ENCODE measurements at places on chromosomes 11 and 22.

- no peak for DNase-seq
These were observed 1.1 kb upstream of the SUN2 start for GRCh38 chr22:38756711-38757463.

DNA sequence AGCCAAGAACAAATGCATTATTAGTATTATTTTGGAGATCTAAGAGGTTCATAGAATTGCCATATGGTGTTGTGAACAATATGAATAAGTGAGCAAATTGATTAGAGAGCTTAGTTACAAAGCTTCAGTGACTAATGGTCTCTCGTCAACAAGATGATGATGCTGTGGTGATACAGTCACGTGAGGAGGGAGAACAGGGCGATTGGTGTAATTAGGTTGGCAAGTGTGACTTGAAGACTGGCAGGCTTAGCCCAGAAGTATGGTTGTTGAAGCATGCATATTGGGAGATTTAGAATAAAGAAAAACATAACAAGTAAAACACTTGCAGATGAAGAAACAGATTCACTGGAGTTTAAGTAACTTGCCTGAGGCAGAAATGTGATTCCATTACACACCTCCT is 100.6 kb upstream of the SORL1-AS1 start:
- no peak for DNase-seq

- no peak for DNase-seq
These were observed 698.7 kb upstream of the ANO3 start for GRCh38 chr11:25633230-25633629.

GRCh38 chr22:43777286-43777685 is 34.8 kb downstream of the EFCAB6 start:
- peak; percentile 65 for DNase-seq

- no peak for DNase-seq
These were observed 7.0 kb downstream of the C11orf16 start for GRCh38 chr11:8925711-8926110.

DNA sequence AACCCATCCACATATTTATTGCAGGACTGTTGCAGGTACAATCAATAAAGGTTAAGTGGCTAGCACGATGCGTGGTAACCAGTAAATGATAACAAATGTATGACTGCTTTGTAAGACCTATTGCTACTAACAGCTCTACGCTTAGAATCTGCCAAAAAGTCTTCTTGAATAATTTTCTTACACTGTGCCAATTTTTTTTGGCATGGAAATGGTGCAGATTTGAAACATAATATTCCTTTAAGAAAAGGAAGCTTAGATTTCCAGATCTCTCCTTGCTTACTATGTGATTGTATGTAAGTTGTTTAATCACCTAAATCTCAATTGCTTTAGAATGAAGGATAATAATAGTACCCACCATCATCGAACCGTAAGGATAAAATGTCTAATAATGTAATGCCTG is 192.0 kb downstream of the LRRC4C start:
- DNase-seq = no peak

GRCh38 chr22:41621911-41622179 is 750 bp downstream of the XRCC6 start:
- peak; percentile 68 for DNase-seq

DNA sequence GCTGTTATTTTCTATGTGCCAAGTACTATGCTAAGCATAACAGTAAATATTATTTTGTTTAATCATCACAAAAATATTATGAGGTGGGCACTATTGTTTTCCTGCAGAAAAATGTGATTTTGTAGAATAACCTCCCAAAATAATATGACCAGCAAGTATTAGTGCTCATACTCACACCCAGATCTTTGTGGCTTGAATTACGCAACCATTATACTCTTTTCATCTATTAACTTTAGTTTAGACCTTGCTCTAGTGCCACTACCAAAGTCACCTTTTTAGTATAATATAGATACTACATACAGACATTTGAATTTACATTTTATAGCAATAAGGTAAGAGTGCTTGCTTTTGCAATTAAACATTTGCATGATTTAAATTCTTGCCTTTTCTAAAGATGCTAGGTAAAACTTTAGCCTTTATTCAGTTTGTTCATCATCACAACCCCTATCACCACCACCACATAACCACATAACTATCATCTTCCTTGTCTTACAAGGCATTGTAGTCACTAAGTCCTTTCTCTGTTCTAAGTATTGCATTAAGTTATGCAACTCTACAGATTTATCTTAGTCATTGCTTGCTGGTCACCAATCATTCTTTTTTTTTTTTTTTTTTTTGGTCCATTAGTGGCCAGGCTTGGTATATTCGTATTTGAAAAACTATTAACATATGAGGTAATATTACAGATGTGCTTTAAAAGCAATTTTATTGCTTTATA is 68.4 kb downstream of the GAS2 start:
- DNase-seq = no peak

GRCh38 chr11:122179961-122180834 is 64.2 kb upstream of the BLID start:
- peak; percentile 96 for DNase-seq

DNA sequence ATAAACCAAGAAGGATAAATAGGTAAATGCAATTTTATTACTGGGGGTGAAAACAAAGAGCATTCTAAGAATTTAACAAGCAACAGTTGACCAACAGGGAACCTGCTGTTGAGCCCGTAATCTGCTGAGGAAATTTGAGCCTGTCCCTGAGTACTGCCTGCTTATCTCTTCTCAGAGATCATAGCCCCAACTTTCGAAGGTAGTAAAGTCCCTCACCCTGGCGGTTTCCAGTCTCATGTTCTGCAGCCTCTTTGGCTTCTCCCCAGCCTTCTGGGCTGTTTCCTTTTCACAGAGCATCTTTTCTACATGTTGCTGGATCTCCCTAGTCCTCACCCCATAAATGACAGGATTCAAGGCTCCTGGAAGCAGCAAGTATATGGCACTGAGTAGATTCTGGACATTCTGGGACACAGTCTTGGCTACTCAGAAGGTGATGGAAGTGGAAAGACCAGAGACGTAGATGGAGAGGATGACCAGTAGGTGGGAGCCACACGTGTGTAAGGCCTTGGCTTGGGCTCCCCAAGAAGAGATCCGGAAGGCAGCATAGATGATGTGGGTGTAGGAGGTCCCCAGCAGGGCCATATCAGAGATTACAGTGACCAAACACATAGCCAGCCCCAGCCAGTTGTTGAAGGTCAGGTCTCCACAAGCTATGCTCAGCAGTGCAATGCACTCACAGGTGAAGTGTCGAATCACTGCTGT is 51.6 kb downstream of the RRM1 start:
- no peak for DNase-seq

GRCh38 chr11:27612932-27613880 is 87.0 kb downstream of the BDNF start:
- DNase-seq = no peak

- DNase-seq = no peak
These were observed 97.9 kb upstream of the TENM4 start for GRCh38 chr11:79538775-79539174.

- no peak for DNase-seq
These were observed 202.1 kb downstream of the ADAMTS15 start for GRCh38 chr11:130650456-130651030.

DNA sequence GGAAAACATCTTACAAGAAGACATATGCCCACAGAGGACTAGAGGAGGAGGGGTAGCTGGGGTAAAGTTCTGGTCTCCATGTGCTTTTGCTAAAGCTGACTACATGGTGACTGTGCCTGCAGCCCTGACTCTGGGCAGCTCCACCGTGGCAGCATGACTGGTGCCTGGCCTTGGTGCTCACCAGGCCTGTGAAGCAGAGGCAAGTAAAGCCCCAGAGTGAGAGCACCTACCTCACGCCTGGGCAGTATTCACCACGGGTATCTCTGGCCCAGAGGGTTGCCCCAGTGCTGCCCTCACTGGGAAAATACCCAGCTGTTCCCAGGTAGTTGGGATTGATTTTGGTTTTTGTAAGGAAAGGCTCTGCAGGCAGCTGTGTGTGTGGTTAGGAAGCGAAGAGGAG is 78.3 kb downstream of the CTTN start:
- DNase-seq = no peak

GRCh38 chr11:2844116-2844842 is 41.3 kb downstream of the CDKN1C start:
- DNase-seq = no peak

GRCh38 chr11:35614939-35615569 is 3.2 kb upstream of the FJX1 start:
- no peak for DNase-seq

GRCh38 chr11:2651826-2652271 is 47.9 kb downstream of the KCNQ1OT1 start:
- DNase-seq = no peak

GRCh38 chr11:6606471-6607189 is 3.1 kb downstream of the ILK start:
- peak; percentile 96 for DNase-seq

DNA sequence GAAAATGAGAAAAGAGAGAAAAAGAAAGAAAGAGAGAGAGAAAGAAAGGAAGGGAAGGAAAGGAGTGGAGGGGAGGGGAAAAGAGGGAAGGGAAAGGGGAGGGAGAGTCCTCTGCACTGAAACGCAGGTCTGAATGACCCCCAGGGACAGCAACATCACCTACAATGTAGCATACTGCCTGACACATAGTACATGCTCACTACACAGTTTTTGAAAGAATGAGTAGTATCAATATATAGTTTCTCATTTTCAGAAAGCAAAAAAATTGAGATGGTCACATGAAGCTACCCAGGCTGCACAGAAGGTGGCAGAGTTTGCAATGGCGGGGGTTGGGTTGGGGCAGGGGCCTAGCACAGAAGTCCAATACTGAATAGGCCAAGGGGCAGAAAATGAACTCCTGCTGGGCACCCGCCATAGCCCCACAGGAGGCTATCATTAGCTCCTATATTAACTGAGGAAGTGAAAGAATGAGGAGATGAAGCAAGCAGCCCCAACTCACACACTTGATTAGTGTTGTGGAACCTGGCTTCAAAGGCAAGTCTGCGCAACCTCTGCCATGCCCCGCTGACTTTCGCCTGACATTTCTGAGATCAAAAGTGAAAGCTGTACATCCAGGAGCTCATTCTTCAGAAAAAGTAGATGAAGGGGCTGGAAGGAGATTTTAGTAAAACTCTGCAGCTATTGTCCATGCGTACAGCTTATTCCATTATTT is 241.2 kb upstream of the SYN3 start:
- no peak for DNase-seq

DNA sequence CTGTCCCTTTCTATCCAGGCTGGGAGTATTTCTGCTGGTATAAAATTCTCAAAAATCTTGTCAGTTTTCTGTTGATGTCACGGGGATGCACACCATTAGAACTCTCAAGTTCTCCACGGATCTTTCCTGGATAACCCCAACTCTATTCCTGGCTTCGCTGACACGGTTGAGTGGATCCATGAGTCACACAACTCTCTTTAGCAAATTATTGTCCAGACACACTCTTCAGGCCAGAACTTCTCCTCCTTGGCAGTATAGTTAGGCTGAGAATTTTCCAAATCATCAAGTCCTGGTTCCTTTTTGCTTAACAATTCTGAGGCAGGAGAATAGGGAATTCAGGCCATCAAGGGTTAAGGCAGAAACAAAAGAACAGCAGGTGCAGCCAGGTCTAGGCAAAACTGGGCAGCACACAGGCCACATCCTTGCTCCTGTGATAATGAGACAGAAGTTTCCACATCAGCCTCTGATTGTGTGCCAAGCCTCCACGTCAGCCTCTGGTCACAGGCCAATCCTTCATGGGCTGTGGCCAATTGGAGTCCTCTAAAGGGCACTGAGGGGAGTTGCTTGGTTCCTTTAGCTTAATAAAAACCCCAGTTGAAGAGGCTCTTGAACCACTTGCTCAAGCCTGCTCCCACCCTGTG is 5.7 kb upstream of the ACAT1 start:
- DNase-seq = peak; percentile 91

GRCh38 chr11:61626580-61627380 is 45.9 kb upstream of the SYT7 start:
- DNase-seq = peak; percentile 34

DNA sequence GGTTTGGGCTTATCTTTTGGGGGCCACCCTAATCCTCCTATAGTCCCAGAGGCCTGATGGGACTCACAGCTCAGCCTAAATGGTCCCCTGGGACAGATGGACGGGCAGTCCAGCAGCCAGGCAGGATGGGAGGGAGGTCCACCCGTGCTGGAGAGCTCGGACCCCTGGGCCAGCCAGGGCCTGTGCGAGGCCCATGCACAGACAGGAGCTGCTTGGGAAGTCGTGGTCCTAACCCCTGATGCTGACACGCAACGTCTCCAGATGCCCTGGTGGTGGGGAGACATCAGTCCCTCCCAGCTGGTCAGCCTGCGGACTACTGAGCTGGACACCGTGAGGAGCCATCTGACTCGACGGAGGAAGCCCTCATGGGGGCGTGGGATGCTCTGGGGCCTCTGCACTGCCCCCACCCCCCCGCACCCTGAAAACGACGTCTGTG is 31.2 kb upstream of the MUC5AC start:
- no peak for DNase-seq

Data from iris pigment epithelial cell (primary cell).